T-helper 2 cell (primary cell): ENCODE measurements at places on chromosomes 12 and 14.

GRCh38 chr12:98819821-98820404 lies 174.8 kb downstream of the APAF1 start:
- DNase-seq, result no peak

DNA sequence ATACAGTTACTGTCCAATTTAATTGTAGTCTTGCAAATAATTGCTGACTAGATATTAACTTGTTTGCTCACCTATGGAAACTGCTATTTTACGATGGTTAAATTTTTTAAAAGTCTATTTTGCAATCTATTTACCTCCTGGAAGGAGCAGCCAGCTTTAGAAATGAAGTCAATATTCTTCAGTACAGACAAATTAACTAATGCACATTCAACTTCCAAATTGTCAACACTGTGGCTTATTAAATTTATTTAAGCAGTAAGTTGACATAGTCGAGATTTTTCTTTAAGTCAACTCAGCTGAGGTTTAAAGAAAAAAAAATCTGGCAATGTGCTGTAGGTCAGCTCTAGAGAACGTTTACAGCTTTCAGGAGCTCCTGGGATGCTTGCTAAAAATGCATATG lies 221.2 kb downstream of the SSPN start:
- no peak for DNase-seq

DNA sequence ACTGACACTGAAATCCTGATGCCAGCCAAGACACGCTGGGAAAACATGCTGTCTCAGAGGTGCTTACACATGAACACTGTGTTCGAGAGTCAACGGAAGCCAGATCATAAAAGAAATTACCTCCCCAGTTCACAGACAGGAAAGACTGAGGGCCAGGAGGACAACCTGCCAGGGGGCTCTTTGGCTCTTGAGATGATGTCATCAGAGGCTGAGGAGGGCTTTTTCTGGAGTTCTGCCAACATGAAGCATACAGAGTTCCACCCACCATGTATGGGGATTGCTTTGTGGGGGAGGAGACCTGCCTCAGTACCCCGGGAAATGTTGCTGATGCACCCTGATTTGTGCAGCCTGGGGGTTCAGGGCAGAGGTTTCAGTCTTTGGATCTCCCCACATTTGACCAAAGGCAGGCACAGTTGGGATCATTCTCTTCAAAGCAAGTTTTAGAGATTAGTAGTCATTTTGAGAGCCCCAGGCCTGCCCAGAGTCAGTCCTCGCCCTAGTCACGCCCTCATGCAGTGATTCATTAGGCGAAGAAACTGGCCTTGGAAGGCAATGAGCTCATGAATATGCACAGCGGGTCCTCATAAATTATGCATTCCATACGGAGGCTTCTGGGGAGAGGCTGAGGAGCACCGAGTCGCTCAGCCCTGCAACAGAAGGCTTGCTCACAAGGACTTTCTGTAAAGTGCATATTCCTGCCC lies 34.9 kb upstream of the EML1 start:
- DNase-seq, result no peak

- DNase-seq, result no peak
Observed at GRCh38 chr12:64160711-64161060, 61.4 kb downstream of the KICS2 start.
